ENCODE measurements at places on chromosomes 16 and 17.
A peak's percentile ranks its signal among the peaks of the same experiment; 100 is the strongest.

DNA sequence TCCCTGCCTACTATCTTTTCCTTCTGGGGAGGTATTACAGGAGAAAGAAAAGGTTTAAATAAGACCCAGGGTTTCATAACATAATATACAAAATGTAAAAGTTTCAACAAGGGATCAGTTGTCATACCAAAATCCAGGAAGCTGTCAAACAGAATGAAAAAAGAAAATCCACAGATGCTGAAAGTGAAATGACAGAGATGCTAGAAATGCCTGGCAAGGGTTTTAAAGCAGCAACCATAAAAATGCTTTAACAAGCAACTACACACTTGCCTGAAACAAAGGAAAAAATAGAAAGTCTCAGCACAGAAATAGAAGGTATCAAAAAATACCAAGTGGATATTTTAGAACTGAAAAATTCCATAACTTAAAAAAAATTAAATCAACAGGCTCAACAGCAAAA, 105.0 kb downstream of the C16orf78 start:
- DNase-seq: no peak

DNA sequence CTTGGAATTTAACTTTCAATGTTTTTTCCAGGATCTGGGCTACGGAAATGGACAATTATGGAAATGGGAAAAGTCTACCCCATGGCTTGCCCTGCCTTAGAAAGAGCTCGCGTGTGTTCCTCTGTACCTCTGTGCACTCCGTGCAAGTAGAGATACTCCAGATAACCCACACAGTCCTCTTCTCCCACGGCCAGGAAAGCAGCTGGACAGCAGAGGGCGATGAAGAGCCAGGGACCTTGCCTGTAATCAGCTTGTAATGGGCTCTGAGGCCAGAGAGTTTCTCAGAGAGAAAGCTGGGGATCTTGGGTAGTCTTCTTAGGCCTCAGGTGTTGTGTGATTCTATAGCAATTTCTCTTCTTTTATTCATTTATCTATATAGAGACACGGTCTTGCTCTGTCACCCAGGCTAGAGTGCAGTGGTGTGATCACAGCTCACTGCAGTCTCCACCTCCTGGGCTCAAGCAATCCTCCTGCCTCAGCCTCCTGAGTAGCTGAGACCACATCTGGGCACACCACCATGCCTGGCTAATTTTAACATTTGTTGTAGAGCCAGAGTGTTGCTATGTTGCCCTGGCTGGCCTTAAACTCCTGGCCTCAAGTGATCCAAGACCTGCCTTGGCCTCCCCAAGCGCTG, 2.4 kb upstream of the SOCS7 start:
- peak; percentile 71 for DNase-seq

- DNase-seq: no peak
These were observed 21.6 kb downstream of the NXN start for GRCh38 chr17:957856-958421.

DNA sequence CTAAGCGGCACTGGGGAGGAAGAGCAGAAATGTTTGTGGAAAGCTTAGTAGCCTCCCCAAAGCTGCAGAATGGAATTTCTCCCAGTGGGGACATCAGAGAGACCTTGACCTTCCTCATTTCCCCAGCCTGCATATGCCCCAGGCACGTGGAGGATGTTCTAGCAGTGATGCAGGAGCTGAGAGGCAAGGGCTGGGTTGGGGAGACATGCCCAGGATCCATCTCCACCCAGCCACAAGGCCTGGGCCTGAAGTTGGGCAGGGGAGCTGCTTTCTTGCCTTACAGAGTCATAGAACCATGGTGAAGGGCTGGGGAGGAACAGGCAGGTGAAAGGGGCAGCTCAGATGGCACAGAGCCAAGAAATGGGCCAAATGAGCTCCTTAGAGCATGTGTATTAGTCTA, 104.0 kb downstream of the TMEM132E start:
- no peak for DNase-seq

GRCh38 chr17:58870747-58871146, 115.1 kb downstream of the PPM1E start:
- DNase-seq: peak; percentile 10

GRCh38 chr16:68276223-68276622, 11.9 kb downstream of the SLC7A6 start:
- no peak for DNase-seq

DNA sequence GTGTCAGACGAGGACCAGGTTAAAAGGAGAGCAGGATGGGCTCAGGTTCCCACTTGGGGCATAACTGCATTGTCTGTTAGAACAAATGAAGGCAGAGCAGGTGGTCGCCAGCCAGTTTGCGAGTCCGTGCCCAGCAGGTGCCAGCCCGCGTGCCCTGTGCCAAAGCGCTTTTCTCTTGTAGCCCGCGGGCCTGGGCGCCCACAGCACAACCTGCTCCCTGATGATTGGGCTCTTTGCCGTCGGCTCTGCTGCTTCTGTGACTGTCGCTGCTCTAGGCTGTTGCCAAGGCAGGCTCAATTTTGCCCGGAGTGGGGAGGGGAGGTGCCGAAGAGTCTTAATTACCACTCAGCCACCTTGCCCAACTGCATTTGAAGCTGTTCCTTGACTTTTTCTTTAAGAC, 21.1 kb downstream of the KNOP1 start:
- DNase-seq: no peak

Measured in HT1080 (cell line).